GM12864 (cell line): ENCODE measurements at places on chromosomes 16 and 17.

- no peak for DNase-seq
These were observed 1437.4 kb downstream of the CDH11 start for GRCh38 chr16:63684149-63685101.

- no peak for DNase-seq
These were observed 25.2 kb upstream of the PRKCA start for GRCh38 chr17:66277191-66277590.

DNA sequence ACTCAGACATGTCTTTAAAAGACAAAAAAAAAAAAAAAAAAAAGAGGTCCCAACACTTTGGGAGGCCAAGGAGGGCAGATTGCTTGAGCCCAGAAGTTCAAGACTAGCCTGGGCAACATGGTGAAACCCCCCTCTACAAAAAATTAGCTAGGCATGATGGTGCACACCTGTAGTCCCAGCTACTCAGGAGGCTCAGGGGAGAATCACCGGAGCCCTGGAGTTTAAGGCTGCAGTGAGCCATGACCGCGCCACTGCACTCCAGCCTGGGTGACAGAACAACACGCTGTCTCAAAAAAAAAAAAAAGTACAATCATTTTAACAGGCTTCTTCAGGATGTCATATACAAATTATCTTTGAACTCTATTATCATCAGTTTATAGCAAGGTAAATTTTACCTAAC lies 22.0 kb downstream of the C16orf87 start:
- DNase-seq: no peak

- DNase-seq: no peak
These were observed 241.9 kb downstream of the SLC39A11 start for GRCh38 chr17:72850410-72851118.

DNA sequence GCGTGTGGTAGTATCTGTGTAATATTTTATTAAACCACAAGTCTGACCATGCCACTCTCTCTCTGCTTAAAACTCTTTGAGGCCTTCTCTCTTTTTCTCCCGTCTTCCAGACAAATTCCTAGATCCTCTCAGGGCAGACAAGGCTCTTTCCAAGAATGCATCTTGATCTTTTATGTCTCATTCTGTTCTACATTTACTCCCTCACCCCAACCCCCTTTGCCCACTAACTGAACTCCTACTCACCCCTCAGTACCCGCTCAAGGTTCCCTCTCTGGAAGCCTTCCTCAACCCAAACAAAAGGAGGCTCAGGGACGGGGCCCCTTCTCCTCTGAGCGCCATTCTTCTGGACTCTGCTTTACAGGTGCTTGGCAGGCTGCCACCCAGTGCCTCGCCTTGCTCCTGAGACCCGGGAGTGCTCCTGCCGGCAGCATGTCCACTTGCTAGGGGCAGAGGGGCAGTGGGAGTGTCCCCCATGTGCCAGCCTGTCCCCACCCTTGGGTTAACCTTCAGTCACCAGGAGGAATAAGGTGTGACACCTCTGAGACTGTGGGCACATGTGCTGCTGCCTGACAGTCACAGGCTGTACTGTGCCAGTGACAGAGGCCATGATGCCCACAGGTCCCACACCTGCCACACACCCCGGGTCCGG lies 9.2 kb downstream of the SLC13A2 start:
- no peak for DNase-seq

DNA sequence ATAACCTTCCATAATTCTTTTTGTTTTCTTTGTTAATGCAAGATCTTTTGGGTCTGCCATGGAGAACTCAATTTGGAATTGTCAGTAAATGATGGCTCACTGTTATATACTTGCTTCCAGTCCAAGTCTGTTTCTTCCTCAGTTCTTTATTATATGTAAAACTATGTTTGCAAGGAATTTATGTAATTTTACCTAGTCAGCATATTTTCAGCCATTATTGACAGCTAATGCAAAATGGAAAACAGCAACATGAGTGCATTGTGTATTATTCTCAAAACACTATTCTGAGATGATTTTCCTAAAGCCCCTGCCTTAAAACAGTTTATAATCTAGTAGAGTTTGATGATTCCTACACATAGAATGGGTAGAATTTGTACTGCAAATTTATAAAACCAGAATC lies 167.5 kb downstream of the TANC2 start:
- no peak for DNase-seq

- DNase-seq: peak; percentile 46
These were observed 1.3 kb downstream of the TIMP2 start for GRCh38 chr17:78923660-78924453.

DNA sequence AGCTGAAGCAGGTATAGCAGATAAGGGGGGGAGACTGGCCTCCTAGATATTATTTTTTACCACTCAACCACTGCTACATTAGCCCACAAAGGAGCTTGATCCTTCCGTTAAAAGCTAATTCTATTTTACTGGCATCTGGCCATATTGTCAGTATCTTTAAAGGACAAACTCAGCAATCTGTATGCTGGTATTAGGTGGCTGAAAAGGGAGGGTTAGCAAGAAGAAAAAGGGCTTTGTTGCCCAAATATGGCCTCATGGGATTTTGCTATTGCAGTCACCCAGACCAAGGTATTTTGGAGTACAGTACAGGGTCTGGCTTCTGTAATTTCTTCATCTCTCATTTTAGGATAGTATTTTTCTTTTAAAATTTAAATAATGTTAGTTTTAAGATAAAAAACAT lies 14.4 kb downstream of the RFWD3 start:
- no peak for DNase-seq

DNA sequence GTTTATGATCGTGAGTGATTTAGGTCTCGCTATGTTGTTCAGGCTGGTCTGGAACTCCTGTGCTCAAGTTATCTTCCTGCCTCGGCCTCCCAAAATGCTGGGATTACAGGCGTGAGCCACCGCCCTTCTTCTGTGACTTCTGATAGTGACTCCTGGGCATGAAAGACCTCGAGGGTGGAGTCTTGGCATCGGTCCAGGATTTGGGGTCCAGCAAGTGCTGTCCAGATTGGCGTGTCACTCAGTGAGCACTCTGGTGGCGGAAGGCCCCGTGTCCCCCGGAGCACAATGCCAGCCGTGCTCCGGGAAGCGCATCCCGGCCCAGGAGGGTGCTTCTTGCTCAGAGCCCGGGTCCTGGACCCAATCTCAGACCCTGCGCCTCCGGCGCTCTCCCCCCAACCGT lies 6.8 kb downstream of the OR1F1 start:
- no peak for DNase-seq

DNA sequence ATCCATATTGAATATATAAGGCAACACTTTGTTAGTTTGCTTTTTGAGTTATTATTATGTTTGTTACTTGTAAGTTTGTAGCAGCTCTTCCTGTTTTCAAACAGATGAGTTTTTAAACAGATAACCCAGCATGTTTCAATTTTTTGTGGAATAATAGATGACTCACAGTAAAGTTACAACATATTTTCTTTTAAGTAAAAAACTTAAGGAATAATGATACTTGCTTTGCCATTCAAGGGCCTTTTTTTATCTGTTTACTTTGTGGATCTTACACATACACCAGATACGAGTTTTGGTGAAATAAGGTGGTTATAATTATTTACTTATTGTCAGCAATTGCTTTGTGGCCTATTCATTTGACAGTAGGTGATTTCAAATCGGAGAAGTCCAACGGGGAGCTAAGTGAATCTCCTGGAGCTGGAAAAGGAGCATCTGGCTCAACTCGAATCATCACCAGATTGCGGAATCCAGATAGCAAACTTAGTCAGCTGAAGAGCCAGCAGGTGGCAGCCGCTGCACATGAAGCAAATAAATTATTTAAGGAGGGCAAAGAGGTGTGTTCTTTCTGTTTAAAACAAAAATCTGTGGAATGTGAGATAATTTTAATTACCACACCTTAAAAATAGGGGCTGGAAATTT lies 66.3 kb downstream of the BPTF start:
- DNase-seq: no peak
